ENCODE measurements at places on chromosomes 5 and 9.

- no peak for DNase-seq
Measured at GRCh38 chr5:43049236-43049635, 9.1 kb upstream of the ANXA2R start.

DNA sequence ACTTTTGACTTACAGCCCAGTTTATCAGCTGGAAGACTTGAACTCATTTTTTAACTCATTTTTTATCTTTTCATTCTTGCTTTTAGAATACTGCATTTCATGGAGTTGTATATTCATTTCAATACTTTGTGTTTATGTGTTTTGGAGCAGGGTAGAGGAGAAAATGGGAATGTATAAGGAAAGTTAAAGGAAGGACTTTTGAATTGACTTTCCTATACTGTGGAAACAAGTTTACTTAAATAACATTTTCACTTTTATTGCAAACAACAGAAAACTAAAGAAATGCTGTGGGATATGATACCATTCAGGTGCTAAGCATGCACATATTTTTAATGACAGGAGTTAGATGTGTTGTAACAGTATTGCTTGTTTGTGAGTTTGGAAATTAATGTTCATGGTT is 11.7 kb downstream of the NIPBL start:
- DNase-seq = no peak

DNA sequence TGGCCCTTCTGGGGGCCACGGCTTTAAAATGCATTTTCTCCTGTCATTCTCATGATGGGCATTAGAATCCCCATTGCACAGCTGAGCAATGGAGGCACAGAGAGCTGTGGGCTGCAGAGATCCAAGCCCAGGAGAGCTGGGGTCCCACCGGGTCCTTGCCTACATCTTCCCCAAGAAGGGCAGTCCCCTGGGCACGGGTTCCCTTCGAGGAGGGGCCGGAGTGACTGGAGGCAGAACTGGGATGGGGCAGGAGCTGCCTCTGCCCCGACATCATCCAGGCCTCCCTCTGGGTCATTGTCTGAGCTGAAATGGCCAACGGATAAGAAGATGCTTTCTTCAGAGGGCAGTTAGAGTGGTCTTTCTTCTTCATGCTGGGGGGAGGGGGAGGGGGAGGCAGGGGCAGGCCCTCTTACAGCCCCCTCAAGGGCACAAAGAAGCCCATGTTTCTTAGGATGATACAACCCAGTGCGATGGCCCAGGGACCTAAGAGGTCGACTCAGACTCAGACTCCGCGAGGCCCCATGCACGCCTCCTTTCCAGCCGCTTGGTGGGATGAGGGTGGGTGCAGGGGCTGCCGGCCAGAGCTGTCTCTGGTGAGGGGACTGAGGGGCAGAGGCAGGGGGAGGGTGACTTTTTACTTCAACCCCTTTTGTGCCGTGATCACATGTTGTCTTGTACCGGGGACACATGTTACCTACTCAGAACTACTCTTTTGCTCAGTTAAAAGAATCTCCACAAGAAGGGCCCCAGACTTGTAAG is 112.4 kb upstream of the IRX2 start:
- no peak for DNase-seq

- DNase-seq = peak; percentile 93
Measured at GRCh38 chr9:33167084-33167971, at the start of gene B4GALT1. B4GALT1 (minus strand) TSS chr9:33167336; CDS start chr9:33167169, 167 bp downstream.

DNA sequence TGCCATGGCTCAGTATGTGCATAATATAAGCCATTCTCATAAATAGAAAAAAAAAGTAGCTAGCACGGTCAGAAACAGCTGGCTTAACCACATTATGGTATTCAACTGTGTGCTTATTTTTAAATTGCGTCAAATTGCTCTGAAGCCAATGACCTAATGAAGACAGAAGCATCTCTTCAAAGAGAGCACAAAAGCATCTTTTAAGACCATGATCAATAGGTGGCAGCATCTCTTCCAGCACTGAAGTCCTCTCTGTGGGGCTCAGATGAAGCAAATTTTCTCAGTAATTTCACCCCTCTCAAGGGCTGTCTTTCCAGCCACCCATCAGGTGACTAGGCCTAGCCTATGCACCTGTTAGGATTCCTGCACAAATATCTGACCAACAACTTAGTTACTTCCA is 251.4 kb downstream of the GLIS3 start:
- no peak for DNase-seq

DNA sequence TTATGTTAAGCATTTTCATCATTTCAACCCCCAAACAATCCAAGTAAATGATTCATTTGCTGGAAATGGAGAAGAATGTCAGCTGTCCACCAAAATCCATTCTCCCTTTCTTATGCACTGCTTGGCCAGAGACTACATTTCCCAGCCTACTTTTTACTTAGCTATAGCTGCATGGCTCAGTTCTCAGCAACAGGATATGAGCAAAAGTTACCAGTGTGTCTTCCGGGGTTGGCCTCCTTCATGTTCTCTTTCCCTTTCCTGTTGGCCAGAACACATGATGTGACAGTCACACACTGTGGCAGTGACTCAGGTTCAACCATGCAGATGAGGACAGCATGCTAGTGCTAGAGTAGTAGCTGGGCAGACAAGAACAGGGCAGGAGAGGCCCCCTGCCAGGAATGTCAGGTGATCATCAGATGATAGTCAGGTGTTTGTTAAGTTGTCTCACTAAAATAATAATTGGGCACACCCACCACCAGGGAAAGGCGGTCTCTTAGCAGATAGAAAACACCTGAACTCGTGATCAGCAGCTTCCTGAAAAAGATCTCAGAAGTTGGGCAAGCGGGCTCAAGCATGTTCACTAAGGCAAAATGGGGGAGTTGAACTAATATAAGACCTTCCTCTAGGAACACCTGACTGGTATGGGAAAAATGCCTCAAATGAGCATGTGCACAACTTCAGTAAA is 12.2 kb downstream of the GPR150 start:
- DNase-seq = peak; percentile 64

- no peak for DNase-seq
Measured at GRCh38 chr5:42751044-42751443, 5.6 kb upstream of the CCDC152 start.

DNA sequence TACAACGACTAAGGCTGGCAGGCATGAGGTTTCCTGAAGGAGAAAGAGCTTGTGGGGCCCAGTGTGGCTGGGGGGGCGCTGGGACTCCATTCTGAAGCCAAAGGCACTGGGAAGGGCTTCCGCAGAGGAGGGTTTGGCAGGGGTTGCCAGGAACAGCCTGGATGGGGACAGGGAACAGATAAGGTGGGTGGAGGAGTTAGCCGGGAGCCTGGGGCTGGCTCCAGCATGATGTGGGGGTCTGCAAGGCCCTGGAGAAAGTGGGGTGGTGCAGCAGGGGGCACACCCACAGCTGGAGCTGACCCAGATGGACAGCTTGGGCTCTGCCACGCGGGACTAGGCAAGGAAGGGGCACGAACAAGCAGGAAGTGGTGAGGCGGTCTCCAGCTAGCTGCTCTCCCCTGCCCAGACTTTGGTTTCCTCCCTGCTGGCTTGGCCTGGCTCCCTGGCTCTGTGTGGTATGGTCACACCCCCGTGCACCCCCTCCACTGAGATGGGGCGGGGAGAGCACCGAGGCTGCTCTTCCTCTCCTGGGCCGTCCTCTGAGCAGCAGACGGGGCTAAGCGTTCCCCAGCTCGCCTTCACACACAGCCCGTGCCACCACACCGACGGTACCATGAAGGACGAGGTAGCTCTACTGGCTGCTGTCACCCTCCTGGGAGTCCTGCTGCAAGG is at the start of gene LTC4S:
Gene LTC4S, plus strand, starts transcription at position 519 of the 672 bp plus-strand sequence. Its CDS starts 95 bp downstream, at position 614.
- DNase-seq = no peak

- no peak for DNase-seq
Measured at GRCh38 chr9:31394015-31394473, 990.4 kb upstream of the ACO1 start.

- no peak for DNase-seq
Measured at GRCh38 chr5:148659641-148660345, 5.5 kb upstream of the HTR4 start.

DNA sequence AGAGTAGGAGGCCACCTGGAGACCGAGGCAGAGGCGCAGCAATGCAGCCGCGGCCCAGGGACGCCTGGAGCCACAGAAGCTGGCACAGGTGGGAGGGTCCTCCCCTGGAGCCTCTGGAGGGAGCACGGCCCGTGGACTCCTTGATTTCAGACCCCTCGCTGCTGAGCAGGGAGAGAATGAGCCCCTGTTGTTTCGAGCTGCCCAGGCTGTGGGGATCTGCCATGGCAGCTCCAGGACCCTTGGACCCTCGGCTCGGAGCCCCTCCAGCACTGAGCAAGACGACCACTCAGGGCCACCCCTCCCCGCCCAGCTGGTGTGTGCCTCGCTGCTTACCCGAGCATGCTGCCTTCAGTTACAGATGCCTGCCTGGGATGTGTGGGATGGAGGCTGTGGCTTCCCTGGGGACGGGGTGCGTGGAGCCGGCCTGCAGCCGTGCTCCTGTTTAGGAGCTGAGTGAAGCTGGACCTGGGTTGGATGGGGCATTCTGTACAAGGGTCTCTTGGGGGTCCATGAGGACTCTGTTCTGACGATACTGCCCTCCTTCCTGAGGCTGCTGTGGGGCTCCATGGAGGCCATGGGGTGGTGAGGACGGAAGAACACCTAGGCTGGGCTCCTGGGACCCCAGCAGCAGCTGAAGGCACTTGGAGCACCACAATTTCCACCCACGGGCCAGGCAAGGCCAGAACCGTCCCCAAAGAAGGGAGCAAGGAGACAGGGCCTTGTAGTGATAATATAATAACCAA is 115.1 kb upstream of the LPCAT1 start:
- peak; percentile 53 for DNase-seq

GRCh38 chr9:125509476-125509875 is 197.5 kb downstream of the MAPKAP1 start:
- DNase-seq = no peak

- no peak for DNase-seq
Measured at GRCh38 chr5:133941456-133942196, 26.8 kb downstream of the C5orf15 start.

GRCh38 chr5:134851307-134851923 is 5.6 kb downstream of the C5orf24 start:
- no peak for DNase-seq

DNA sequence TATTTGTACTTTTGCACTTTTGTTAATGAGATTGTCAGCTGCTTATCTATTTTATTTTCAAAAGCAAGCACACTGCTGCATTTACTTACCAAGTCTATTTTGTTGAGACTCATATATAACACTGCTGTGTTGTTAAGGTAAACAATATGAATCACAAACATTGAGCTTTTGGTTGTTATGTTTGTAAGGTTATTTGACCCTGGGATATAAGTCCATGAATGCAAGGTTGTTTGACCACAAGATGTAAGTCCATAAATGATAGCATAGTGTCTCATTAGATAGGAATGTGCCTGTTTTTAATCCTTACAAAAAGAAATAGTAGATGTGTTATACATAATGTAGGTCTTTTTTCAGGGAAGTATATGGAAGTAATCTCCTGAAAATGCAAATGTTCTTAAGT is 845.9 kb downstream of the CDH9 start:
- no peak for DNase-seq

DNA sequence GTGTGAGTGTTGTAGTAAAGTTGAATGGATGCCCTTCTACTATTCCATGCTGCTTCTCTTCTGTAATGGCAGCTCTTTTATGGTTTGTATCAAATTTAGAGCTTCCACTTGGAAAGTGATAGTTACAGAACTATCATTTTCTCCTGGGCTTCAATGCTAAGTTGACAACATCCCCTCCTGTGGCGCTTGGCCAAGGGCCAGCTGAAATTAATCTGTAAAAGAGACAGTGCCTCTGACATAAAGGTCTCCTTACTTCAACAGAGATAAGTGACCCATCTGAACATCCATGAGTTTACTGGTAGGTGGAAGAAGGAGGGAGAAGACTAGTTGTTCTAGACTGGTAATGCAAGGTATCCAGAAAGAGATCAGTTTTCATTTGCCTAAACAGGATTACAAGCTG is 39.7 kb downstream of the CHSY3 start:
- DNase-seq = no peak

DNA sequence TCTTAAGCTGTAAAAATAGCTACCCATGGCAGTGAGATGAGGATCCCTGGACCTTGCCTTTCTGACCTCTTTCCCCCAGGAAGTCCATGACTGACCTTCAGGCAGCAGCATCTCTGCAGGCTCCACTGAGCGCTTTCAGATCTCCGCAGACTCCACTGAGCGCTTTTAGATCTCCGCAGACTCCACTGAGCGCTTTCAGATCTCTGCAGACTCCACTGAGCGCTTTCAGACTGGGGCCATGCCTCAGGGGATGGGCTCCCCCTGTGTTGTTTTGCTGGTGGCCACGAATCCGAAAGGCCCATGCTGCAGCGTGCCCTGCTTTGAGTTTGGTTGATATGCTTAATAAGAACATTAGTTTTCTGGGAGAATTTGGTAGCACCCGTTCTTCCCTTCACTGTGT is 254.2 kb downstream of the FANCC start:
- no peak for DNase-seq

DNA sequence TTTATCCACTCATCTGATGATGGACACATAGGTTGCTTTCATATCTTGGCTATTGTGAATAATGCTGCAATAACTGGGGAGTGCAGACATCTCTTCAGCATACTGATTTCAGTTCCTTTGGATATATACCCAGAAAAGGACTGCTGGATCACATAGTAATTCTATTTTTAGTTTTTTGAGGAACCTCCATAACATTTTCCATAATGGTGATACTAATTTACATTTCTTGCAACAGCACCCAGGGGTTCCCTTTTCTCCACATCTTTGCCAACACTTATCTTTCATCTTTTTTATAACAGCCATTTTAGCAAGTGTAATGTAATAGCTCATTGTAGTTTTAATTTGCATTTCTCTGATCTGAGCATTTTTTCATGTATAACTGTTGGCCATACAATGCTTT is 34.1 kb upstream of the NR4A3 start:
- no peak for DNase-seq

DNA sequence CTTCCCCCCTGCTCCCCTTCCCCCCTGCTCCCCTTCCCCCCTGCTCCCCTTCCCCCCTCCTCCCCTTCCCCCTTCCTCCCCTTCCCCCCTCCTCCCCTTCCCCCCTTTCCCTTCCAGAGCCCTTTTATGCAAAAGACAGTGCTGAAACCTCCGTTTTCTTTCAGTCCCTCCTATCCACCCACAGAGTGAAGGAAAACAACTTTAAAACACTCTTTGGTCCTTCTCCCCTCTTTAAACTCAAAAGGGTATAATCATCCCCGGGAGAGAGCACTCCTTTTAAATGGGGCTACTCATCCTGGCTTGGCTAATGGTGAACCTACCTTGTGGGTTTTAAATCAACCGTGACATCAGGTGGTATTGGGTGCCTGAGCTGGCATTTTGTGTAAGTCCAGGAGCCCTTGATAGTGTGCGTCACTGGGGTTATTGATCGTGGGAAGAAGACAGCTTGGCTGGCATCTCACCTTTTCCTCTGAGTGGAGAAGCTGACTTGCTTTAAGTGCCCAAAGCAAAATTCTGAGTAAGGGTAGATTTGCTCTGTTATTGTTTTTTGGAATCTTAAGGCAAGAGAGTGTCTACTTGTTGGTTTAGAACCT is 2.7 kb downstream of the LARP1 start:
- DNase-seq = peak; percentile 43

GRCh38 chr9:15077946-15078729 is 167.9 kb upstream of the FREM1 start:
- DNase-seq = no peak

DNA sequence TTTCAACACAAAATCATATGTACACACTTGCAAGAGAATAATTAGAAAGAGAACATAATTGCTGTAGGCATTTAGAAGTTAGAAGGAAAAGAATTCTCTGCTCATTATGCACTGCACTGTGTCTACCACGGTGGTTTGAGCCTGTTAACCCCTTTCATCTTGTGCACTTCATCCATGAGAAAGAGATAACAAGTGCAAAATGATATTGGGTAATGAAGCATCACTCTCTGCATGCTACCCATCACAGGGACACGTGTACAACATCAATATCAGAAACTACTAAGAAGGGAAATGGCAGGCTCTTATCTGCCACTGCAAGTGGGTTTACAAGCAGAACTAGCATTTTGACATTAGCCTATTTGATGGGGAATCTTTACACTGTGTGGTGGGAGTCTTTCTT is 202.6 kb downstream of the CDH12 start:
- DNase-seq = no peak
